ENCODE measurements at places on chromosomes 2 and 18.

- no peak for DNase-seq
Observed at GRCh38 chr2:168639018-168639417, 163.4 kb upstream of the NOSTRIN start.

GRCh38 chr2:154697418-154698252 lies 860 bp upstream of the KCNJ3 start:
- DNase-seq = no peak

- no peak for DNase-seq
Observed at GRCh38 chr2:197079832-197080555, 153.5 kb upstream of the PGAP1 start.

DNA sequence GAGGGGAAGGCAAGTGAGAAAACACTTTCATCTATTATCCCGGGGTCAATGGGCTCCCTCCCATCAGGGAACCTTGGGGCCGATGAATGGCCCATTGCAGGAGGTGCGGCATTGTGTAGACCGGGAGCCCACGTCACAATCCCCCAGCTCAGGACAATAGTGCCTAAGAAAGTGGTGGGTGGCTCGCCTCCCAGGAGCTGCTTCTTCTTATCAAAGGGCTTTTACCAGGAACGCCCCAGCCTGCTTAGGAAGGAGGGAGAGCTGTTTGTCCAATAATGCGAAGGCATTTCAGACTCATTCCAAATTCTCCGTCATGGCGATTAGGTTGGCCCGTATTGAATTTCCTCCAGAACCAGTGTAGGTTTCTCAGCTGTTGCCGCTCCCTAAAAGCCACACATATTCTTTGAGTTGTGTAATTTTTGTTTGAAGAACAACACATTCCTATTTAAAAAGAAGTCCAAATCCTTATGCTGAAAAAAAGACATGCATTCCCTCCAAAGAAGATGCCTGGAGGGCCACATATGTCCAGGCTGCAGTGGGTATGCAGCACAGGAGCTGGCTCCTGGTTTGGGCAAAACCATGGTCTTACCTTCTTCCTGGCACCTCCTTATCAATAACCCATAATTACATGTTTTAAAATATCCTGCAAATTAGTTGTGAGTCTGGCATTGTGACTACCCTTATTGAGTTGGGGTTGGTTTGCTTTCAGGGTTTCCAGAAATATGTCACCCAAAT lies 264.7 kb downstream of the MYCN start:
- DNase-seq = no peak

DNA sequence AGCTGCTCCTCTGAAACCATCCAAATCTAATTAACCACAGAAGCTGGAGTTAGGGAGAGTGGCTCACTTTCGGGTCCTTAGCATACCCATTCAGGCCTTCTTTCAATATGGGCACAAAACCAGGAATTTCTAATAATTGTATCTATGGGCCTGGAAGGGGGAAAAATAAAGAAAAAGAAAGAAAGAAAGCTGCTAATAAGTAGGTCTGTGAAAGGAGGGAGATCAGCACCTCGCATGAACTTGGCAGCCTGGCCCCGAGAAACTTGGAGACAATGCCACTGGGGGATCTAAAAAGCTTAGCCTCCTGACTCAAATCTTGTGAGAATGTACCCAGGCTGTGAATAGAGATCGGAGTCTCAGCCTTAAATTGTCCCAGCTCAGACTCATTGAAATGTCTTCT lies 252.1 kb upstream of the SLC14A2 start:
- DNase-seq = no peak

GRCh38 chr2:185628985-185629384 lies 109.6 kb upstream of the FSIP2 start:
- no peak for DNase-seq

DNA sequence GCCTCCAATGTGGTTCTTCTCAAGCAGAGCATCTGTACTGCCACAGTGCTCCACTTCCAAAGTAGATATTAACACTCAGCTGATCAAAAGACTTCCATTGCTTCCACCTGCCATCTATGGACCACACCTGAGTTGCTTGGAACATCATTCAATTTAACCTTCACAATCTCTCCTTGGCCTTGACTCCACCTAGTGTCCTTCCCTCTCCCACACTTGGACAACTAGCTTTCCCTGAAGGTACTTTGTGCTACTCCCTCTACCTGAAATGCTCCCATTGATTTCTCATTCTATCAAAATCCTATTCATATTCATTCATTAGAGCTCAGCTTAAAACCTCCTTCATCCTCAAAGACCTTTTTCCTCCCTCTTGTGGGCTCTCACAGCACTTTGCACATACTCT lies 48.7 kb downstream of the SOWAHC start:
- no peak for DNase-seq

Data from SIG-M5 (cell line).